ENCODE measurements at places on chromosomes 5 and 9.

DNA sequence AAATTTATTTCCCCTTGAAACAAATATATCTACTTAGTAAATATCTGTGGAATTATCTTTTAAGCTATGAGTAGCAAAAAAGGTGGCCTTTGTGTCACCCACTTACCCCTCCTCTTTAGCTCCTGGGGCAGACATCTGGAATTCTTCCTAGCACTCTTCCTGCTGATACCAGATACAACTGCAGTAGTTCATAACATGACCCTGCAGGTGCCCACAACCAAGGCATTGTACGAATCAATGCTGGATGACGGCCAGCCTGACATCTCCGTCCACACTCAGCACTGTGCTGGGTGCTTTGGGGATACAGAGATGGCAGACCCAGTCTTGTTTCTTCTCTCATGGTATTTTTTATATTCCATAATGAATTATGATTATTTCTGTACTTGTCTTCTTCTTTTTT lies 152.3 kb downstream of the GOLPH3 start:
- DNase-seq: no peak

DNA sequence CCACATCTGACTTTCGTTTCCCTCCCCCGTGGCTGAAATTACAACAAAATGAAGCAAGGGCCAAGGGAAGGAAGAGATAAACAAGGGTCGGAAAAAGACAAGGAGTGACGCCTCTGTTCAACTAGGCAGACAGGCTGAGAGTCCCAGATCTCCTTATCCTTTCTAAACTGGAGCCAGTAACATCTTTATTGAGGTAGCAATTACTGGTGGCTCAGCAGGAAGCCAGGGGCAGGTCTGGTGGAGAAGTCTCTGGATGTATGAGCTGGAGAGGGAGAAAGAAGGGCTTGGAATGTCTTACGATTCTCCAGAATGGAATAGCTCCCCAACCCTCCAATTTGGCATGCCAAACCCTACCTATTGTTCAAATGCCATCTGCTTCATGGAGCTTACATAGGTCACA lies 190.8 kb upstream of the BRINP1 start:
- no peak for DNase-seq

GRCh38 chr5:140042393-140042642 lies 781 bp downstream of the NRG2 start:
- DNase-seq: no peak

DNA sequence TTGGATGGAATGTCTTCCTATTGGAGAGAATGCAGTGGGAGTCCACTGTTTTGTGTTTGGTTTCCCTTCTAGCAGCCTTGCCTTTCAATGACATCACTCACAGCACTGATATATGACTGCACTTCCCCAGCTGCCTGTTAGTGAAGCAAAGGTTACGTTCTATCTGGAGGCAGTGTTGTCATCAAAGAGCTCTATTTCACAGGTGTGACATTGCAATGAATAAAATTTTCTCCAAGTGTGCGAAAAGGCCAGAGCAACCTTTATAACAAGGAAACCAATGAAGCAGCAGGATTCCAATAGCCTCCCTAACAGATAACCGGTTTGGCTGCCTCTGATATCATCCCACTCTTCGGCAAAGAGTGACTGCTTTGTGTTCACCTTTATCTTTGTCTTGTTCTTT lies 523.5 kb upstream of the ZNF608 start:
- DNase-seq: no peak

DNA sequence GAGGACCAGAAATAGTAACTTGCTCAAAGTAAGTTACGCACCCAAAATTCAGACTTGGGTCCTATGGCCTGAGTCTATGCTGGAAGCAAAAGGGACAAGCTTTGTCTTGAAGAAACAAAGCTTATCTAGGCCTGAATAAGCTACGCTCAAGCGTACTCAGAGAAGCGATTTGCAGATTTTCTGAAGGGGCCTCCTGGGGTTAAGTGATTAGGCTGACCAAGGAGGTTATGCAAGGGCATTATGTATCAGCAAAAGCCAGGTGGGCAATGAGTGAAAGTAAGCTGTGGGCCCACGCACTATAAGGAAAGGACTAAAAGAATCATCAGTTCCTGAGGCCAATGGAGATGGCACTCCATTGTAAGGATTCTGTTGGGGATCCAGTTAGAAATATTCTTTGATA lies 122.1 kb downstream of the SNX18 start:
- DNase-seq: no peak

GRCh38 chr5:157857816-157858526 lies 974 bp downstream of the CLINT1 start:
- DNase-seq: no peak

DNA sequence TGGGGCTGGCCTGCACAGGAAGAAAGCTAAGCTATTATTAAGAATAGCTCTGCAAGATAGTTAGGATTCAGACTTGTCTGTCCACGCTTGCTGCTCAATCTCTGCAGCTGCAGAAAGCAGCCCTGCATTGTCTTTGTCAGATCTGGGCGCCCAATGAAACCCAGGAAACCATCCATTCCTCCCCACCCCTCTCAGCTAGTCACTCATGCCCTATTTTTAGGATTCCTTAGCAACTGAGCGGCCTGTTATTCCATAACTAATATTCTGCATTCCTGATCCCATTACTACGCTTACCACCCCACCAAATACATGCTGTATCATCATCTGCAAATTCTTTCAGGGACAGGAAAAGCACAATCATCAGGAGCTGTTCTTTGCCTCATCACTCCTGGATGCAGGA lies 52.9 kb upstream of the APC start:
- no peak for DNase-seq

DNA sequence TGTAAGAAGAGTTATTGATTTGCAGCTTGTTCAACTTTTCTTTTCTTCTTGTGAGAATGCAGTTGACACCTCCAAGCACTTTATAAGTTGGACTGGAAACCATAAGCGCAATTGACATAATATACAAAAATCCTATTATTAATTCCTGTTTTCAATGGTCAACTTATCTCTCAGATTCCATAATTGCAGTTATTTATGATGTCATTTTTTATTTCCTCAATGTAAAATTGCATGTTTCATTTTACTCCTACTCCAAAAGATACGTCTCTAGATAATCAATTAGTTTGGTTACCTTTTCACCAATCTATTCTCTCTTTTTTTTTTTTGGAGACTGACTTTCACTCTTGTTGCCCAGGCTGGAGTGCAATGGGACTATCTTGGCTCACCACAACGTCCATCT lies 1416.1 kb upstream of the CDH6 start:
- DNase-seq: no peak

DNA sequence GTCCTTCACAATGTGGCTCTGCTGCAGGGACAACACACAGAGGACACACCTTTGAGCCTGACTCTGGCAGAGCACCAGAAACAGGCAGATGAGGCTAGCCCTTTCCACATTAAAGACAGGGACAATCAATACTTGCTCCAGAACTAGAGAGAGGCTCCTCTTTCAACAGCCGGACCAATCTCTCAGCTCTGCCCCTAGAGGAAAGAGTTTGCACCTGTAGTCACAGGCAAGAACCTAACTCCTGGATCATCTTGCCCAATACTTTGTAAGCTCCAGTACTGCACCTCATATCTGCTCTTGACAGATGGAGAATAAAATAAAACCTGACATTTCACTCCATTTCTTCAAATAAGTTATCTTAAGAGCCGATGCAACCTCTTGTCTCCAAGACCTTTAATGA lies 52.1 kb downstream of the EPB41L4A start:
- no peak for DNase-seq

Measured in stimulated activated CD4-positive, alpha-beta T cell treated with anti-CD3 and anti-CD28 coated beads, TNF-alpha, amount 100 ng/mL, for 48 hours (primary cell).